ENCODE measurements at places on chromosomes 1 and 21.
A peak's percentile ranks its signal among the peaks of the same experiment; 100 is the strongest.

DNA sequence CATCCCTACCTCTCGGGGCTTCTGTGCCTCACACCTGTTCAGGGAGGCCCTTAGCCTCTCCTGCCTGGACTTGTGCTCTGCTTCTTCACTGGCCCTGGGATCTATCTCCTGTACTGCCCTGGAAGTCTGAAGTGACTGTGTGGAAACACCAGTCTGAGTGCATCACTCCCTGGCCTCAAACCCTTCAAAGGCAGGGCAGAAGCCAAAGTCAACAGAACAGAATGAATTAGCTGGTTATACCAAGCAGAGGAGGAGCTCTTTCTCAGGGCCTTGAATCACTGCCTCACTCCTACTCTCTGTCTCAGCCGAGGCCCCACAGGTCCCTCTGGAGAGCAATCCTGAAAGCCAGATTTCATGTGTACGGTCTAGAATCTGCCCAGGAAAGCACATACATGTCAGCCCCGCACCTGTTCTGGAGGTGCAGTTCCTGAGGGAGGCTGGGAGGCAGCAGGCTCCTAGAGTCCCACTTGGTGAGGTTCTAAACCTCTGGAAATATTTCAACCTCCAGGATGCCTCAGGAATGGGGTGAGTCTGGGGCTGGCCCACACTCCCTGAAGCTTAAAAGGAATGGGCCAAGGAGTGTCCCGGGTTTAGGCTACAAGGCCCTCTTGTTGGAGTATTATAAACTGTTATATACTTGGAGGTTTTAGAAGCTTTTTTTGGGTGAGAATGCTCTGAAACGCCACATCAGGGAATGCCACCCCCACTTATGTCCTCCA lies 98.3 kb downstream of the ABCA4 start:
- no peak overlapping the region for H3K27ac ChIP-seq
- H3K27me3 ChIP-seq, result peaks cover 5% of the 10 kb centered on the region

DNA sequence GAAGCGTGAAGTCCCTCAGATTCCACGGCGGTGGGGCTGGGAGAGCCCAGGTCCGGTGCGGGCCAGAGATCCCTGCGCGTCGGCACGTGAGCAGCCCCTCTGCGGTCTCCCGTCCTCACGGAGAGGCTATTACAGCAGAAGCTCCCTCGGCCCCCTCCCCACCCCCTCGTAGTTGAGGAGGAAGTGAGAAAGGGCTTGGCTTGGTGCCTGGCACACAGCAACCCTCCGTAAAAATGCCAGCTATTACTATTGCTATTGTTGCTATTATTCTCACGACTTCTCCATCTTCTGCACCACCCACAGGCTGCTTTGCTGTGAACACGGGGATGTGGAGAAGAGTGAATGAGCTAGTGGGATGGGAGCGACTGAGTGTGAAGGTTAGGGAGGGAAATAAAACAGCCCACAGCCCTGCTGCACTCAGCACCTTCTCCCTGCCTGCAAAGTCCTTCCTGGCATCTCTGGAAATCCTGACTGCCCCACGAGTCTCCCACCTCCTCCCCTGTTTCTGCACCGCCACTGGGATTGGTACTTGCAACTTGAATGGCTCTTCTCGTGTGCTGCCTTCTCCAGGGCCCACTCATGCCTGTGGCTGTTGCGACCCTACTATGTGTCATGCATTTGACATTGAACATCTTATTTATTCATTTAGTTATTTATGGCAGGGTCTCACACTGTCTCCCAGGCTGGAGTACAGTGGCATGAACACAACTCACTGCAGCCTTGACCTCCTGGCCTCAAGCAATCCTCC lies 26.6 kb downstream of the ZBTB18 start:
- H3K4me1 ChIP-seq, result peaks cover 30% of the 10 kb centered on the region
- peaks cover 2% of the 10 kb centered on the region for H3K27me3 ChIP-seq
- no peak overlapping the region for H3K27ac ChIP-seq
- H3K36me3 ChIP-seq, result no peaks in the 10 kb centered on the region
- DNase-seq, result no peak
- no peak overlapping the region for H3K4me3 ChIP-seq

DNA sequence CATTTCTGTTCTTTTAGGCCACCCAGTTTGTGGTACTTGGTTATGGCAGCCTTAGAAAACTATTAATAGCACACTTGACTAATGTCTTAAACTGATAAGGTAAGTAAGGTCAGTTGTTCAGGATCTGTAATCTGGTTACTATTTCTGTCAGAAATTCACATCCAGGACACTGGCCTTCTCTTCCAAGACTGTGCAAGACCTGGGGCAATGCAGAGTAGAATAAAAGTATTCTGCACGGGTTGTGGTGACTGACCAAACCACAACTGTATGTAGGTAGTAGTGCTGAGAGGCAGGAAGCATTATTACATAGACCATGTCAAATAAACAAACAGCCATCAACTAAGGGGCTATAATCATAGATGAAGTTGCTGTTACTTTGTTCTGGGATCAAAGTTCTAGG lies 46.7 kb downstream of the WARS2 start:
- no peak for DNase-seq
- no peaks in the 10 kb centered on the region for H3K27me3 ChIP-seq
- H3K4me1 ChIP-seq, result no peaks in the 10 kb centered on the region

- peaks cover 10% of the 10 kb centered on the region for H3K36me3 ChIP-seq
- H3K27ac ChIP-seq, result no peak overlapping the region
- no peak overlapping the region for H3K4me3 ChIP-seq
- H3K27me3 ChIP-seq, result no peaks in the 10 kb centered on the region
- no peak for DNase-seq
Observed at GRCh38 chr1:193565971-193566577, 379.7 kb upstream of the B3GALT2 start.

DNA sequence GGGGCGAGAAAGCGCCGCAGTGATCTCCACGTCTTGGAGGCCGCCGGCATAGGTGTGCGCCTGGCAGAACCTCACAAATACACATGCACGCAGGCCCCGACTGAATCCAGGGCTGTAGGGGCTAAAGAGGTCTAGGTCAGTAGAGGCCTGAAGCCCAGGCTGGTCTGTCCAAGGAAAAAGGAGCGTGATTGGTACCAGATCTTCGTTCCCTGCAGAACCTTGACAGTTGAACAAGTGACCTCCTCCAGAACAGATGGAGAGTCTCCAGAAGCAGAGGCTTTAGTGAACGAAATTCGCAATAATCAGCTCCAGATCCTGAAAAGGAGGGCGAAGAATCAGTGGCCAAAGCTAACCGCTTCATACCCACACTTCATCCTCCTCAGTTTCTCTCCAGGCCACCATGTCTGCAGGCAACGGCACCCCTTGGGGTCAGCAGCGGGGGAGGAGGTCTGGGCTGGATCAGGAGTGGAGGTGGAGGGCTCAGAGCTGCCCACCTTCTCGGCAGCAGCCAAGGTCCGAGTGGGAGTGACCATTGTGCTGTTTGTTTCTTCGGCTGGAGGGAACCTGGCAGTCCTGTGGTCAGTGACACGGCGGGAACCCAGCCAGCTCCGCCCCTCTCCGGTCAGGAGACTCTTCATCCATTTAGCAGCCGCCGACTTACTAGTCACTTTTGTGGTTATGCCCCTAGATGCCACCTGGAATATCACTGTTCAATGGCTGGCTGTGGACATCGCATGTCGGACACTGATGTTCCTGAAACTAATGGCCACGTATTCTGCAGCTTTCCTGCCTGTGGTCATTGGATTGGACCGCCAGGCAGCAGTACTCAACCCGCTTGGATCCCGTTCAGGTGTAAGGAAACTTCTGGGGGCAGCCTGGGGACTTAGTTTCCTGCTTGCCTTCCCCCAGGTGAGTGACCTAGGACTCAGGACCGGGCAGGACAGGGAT lies 749 bp upstream of the PEX11B start:
- DNase-seq, result peak; percentile 46
- H3K27me3 ChIP-seq, result no peaks in the 10 kb centered on the region
- H3K27ac ChIP-seq, result peak overlapping the region; percentile 97
- H3K4me1 ChIP-seq, result peaks cover 62% of the 10 kb centered on the region
- H3K36me3 ChIP-seq, result peaks cover 75% of the 10 kb centered on the region

DNA sequence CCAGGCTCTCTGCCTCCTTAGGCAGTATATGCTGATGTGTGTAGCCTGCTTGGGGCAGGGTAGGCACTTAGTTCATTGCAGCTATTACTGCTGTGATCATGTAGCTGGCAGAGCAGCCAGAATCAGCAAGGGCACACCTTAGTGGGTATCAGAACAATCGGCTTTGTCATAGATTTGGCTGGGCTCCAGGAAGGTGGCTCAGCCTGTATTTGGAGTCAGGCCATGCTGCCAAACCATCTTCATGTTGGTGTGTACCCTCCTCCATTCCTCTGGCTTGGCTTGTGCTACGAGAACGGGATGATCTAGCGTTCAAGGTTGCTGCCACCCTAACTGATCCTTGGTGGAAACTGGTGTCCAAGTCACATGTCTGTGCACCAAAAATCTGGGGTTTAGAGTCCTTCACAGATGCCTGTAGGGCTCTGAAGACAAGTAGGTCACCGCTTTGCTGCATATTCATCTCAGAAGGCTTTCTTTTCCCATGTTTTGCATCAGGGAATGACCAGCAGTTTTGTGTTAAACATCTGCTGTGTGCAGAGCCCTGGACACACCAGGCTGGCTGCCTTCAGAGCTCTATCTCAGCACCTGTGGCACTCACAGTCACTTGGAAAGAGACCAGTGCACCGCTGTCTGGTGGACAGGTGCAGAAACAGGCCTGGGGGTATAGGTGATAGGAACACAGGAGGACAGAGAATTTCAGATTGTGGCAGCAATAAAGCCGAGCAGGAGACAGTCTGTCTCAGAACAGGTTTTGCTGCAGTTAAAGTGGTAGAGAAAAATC lies 23.7 kb downstream of the VANGL1 start:
- H3K36me3 ChIP-seq, result peaks cover 3% of the 10 kb centered on the region
- no peaks in the 10 kb centered on the region for H3K27me3 ChIP-seq
- no peak overlapping the region for H3K27ac ChIP-seq
- peaks cover 6% of the 10 kb centered on the region for H3K4me1 ChIP-seq
- no peak for DNase-seq

DNA sequence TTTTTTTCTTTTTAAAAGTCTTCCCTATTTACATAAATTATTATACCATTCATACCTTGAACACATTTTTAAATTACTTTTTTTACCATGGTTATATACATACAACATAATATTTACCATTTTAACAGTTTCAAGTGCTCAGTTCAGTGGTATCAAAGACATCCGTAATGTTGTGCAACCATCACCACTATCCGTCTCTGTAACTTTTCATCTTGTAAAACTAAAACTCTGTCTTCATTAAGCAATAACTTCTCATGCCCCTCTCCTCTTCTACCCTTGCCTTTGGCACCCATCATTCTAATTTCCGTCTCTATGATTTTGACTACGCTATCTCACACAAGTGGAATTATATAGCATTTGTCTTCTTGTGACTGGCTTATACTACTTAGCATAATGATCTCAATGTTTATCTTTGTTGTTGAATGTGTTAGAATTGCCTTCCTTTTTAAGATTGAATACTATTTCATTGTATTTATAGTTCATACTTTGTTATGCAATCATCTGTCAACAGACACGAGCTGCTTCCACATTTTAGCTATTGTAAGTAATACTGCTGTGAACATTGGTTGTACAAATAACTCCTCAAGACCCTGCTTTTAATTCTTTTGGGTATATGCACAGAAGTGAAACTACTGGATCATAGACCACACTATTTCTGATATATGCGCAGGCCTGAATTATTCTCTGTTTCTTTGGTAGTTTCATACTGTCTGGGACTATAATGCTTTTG lies 689.5 kb upstream of the NCAM2 start:
- no peaks in the 10 kb centered on the region for H3K27me3 ChIP-seq
- no peaks in the 10 kb centered on the region for H3K36me3 ChIP-seq
- no peak overlapping the region for H3K27ac ChIP-seq
- H3K4me1 ChIP-seq, result no peaks in the 10 kb centered on the region

DNA sequence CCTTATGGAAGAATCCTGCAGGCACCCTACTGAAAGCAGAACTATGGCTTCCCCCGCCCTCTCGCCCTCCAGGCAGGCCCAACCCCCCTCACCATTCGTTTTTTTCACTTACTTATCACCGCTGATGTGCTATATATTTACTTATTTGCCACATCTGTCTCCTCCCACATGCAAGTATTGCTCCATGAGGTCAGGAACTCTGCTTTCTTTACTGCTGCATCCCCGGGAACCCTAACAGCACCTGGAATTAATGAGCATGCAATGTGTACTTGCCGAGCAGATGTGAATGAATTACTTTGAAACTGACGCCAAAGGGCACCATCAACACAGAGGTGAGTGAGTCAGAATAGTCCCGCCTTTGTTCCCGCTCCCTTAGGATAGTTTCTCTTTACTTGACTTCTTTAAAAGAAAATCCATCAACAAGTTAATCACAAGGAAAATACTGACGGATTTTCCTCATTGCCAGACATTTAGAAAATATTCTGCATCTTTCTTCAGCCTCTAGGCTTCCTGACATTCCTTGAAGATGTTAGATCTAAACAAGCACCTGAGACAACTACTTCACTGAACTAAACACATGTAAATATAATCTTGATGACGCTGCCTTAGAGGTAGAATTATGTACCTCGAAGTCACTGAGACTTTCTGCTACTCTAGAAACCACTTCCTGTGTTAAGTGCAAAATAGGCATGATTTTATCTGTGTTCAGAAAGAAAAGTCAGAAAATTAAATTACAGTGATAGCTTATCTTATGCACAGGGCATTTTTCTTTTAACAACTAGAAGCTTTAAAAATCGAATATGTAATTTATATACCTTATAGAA lies 17.5 kb upstream of the RAB4A start:
- DNase-seq, result no peak
- H3K36me3 ChIP-seq, result no peaks in the 10 kb centered on the region

DNA sequence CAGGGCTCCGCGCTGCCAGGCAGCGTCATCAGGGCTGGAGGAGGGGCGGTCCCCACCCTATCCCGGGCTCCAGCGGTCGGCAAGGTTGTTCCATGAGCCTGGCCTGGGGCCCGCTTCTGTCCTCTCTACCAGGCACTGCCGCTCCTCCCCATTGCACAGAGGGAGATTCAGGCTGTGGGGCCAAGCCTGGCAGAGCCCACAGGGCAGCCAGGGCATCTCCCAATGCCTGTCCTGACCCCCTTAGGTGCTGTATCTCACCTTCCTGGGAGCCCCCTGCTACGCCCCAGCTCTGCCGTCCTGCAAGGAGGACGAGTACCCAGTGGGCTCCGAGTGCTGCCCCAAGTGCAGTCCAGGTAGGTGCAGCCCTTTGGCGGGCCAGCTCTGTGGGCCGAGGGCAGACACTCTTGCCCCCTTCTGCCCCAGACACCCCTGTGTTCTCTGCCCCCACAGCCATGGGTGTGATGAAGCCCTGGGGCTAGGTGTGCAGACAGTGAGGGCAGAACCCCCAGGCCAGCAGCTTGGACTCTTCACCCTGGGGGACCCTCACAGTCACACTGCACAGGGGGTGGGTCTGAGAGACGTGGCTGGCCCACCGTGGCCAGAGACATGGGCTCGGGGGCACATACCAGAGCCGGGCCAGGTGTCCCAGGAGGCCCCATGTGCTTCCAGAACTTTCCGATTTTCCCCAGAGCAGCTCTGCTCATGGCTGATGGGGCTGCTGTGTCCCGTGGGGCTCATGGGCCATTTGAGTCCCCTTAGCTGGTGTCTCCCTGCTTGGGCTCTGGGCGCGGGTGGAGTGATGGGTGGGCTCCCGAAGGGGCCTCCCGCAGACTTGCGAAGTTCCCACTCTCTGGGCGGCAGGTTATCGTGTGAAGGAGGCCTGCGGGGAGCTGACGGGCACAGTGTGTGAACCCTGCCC lies 1.6 kb downstream of the TNFRSF14 start:
- DNase-seq, result no peak
- H3K27ac ChIP-seq, result peak overlapping the region; percentile 98
- H3K27me3 ChIP-seq, result no peaks in the 10 kb centered on the region
- H3K36me3 ChIP-seq, result peaks cover 61% of the 10 kb centered on the region
- peaks cover 46% of the 10 kb centered on the region for H3K4me1 ChIP-seq

Data from activated T-cell treated with anti-CD3 and anti-CD28 coated beads, Interleukin-2, amount 50 U/mL, for 24 hours (primary cell).